Globus pallidus (tissue), 1 donor: ENCODE measurements at places on chromosomes 12 and 14.

- peak; percentile 53 for DNase-seq
Measured at GRCh38 chr12:6367065-6367968, 8.0 kb downstream of the SCNN1A start.

- no peak for DNase-seq
Measured at GRCh38 chr14:93232159-93232558, 25.1 kb downstream of the UBR7 start.

- no peak for DNase-seq
Measured at GRCh38 chr12:113408756-113409298, 5.1 kb upstream of the SDS start.

DNA sequence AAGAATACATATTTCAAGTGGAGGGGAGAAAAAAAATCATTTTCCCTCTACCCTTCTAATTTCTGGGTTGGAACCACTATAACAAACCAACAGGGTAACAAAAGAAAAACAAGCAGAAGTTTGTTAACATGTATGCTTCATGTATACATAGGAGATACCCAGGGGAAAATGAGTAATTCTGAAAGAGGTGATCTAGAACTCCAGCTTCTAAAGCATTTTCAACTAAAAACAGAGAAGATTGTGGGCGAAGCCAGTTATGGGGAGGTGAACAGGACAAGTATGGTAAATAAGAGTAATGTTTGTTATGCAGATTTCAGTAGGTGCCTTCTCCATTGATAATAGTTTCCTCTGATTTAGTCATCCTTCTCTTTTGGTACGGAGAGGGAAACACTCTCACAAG lies 16.7 kb downstream of the FNTB start:
- DNase-seq = no peak

DNA sequence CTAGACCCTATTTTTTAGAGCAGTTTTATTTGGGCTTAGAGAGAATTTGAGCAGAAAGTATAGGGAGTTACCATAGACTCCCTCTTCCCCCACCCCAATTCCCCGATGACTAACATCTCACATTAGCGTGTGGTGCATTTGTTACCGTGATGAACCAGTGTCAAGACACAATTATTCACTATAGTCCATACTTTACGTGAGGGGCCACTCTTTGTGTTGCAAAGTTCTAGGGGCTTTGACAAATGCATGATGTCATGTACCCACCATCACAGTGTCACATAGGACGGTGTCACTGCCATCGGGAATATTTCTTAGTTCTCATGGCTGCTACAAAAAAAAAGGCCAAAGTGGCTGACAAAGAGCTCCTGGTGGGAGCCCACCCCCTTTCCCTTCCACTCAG lies 119.1 kb downstream of the PHETA1 start:
- DNase-seq = no peak

- DNase-seq = no peak
Measured at GRCh38 chr12:106359646-106360399, 2.3 kb downstream of the POLR3B start.

DNA sequence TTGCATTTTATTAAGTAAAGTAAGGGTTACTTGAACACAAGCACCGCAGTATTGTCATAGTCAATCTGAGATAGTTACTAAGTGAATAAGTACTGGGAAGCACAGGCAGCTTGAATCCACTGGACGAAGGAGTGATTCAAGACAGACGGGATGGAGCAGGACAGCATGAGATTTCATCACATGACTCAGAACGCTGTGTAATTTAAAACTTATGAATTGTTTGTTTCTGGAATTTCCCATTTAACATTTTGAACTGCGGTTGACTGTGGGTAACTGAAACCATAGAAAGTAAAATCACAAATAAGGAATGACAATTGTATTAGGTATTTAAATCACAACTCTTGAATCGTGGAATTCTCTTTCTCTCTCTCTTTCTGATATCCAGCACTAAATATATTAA lies 1630.4 kb upstream of the SEL1L start:
- no peak for DNase-seq

GRCh38 chr12:38921025-38921677 lies 15.8 kb upstream of the CPNE8 start:
- no peak for DNase-seq

DNA sequence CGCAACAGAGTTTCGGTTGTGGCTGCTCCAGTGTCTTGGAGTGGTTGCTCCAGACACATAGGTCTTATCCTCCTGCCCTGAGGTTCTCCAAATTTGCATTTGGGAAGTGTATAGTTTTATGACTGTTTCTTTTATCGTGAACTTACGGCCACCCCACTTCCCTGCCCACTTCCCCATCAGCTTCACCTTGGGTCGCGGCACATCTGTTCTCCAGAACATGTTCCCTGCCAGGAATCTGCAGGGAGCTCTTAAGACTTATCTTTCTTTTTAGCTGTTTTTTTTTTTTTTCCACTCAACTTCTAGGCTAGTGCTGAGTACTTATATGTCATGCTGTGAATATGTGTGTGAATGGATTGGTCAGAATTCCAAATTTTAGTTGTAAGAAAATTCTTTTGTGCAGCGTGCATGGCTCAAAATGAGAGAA lies 75.4 kb downstream of the ETV6 start:
- no peak for DNase-seq

DNA sequence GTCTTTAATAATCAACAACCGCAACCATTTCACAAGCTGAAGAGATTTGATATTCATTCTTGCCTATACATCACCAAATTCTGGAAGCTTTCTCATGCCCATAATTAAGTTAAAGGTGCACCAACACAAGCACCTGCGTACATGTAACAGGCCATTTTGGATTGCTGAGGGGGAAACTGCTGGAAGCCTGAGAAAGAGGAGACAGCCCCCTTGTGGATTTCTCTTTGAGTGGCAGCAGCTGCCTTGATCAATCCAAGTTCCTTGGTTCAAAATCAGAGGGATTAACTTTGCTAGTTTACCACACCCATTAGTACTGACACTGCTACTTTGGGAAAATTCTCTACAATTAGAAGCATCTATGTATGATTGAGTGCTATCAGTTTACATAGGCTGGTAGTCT lies 321.1 kb downstream of the NOVA1 start:
- DNase-seq = peak; percentile 43

DNA sequence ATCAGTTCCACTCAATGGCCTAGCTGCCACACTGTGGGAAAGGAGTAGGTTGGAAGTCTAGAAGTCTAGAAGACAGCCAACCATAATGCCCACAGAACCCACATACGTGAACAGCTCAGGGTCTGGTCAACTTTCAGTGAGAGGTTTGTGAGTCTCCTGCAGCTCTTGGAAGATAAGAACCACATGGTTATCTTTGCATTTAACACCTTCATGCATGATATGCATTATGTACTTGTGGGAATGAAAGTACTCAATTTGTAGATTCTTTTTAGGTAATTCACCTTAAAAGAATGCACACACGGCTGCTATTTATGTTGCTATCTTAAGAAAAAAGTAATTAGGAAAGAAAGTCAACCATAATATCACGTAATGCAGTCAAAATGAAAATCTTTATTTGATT lies 126.7 kb downstream of the ESRRB start:
- DNase-seq = no peak

- peak; percentile 73 for DNase-seq
Measured at GRCh38 chr12:109716512-109717389, 3.1 kb downstream of the FAM222A start.

DNA sequence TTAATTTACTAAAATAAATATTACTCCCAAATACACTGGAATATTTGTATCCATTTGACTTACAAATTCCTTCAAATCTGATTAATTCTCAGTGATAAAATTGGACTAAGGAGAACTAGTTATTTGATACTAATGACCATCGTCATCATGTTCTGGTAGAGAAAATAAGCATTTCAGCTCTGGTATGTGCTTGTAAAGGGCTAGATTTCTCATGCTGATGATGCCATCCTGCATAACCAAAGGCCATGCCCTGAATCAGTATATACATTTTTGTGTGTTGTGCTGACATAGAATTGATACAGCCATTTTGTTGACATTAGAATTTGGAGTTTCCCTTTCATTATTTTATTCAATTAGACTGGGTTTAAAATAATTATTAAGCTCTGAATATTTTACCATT lies 148.9 kb downstream of the PCNX1 start:
- DNase-seq = no peak

GRCh38 chr12:115235880-115236279 lies 551.9 kb upstream of the TBX3 start:
- DNase-seq = no peak

DNA sequence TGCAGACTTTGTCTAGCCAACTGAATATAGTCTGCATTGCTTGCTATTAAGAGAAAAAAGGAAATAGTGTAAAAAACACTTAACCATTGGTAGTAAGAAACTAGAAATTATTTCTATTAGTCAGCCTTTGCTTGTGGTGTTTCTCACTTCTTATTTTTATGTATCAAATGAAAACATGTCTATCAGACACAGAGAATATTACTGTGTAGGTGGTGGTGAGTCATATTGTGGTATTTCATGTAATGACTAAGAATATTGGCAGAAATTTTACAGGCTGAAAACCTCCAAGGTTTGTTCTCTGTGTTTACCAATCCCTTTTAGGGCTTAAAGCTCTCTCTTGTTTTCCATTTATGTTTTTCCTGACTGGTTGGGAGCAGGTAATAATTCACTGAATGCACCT lies 87.2 kb downstream of the DAAM1 start:
- DNase-seq = no peak

DNA sequence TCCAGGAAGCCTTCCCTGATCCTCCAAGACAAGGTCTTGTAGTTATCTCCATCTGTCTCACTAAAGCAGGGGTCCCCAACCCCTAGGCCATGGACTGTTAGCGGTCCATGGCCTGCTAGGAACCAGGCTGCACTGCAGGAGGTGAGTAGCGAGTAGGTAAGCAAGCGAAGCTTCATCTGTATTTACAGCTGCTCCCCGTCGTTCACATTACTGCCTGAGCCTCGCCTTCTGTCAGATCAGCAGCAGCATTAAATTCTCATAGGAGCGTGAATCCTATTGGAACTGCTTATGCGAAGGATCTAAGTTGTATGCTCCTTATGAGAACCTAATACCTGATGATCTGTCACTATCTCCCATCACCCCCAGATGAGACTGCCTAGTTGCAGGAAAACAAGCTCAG lies 12.4 kb upstream of the NFYB start:
- DNase-seq = no peak

DNA sequence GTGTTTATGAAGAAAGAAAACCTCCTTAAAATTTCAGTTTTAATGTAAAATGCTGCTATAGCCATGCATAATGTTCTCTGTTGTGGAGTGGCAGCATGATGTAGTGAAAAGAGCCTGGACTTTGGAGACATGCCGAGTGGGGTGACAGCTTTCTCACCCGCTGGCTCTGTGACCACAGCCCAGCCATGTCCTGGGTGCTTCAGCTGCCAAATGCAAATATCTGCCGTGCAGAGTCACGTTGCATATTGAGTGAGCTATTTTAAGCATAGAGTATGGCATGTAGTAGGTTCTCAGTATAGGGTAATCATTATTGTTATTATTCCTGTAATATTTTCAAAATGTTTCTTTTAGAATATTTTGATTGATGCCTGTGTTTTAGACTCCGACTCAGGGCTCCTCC lies 15.5 kb upstream of the TCTN2 start:
- no peak for DNase-seq

DNA sequence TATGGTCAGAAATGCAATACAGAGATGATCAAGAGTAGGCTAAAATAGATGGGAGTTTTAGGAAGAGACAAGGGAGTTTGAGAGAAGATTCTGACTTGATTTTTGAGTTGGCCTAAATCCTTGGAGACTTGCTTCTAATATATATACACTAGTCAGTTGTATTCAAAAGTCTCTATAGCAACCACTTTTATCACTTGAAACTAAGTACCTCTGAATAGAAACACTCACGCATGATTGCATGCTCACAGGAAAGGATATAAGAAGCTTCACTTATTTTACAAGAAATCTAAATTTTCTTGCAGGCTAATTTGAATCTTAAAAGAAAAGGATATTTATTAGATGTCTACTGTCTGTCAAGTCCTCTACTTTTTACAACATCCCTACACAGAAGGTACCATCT lies 316.8 kb downstream of the SNAPC1 start:
- DNase-seq = no peak

GRCh38 chr12:123519141-123520001 lies 14.1 kb downstream of the RILPL1 start:
- no peak for DNase-seq

DNA sequence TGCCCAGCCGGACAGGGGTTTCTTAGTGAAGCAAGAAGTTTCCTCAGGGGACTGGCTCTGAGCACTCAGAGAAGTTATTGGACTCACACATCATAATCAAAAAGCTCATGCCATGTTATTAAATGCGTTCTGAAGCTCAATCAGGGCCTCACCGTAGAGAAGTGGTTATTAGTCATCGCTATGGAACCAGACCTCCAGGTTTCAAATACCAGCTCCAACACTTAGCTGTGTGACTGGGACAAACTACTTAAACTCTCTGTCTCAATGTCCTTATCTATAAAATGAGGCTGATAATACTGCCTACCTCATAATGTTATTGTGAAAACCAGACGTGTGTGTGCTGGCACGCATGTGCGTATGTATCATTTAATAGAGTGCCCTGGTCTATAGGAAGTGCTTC lies 7.3 kb downstream of the STAT6 start:
- DNase-seq = no peak

DNA sequence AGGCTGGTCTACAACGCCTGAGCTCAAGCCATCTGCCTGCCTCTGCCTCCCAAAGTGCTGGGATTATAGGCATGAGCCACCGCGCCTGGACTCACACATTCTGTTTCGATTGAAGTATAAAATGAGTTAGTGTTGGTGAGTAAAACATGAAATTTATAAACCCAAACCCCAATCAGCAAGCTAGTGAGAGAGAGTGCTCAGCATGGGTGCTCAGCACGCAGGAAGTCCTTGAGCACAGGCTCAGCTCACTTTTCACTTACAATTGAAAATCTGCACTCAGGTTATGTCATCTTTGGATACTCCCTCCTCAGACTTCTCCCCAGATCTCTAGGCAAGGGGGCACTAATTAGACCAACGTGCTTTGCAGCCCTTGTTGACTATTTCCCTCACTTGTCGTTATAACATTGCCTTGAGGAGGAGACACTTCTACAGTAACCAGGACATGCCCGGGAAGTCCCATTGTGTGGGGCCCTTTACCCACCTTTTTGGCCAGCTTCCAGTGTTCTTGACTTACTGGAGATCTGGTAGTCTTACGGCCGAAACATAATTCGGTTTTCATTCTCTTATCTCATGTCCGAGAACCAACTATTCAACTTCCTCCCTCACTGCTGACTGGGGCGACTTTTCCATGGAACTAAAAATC lies 68.5 kb upstream of the AMN1 start:
- no peak for DNase-seq

DNA sequence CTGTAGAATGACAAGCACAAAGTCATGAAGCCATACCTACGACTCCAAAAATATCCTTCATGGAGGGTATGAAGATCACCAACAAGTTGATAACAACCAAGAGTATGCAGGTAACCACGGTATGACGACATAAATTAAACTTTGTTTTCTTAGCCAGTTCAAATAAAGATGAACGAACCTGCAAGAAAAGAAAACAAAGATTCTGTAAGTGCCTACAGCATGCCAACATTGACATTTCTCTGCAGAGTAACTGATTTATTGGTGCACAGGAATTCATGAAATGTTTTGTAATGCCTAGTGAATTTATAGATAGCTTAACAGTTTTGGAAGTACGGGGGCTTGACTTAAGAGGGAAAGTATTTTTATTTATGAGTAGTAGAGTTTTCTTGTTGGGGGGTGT lies 71.0 kb downstream of the SLC38A1 start:
- DNase-seq = no peak
